ENCODE measurements at places on chromosomes 16 and 17. TPM values are rescaled to one million over a fixed set of nuclear protein-coding genes. Genes with fewer than 3 reads are reported as not detected.

CUEDC1 gene
- total RNA-seq, result 0.90 TPM

KRTAP3-1 gene
- not detected for total RNA-seq

EVI2A gene
- total RNA-seq, result 139 TPM

CACNG5 gene
- total RNA-seq, result not detected

SHISA6 gene
- total RNA-seq, result not detected

TBC1D3D gene
- not detected for total RNA-seq

FNDC8 gene
- not detected for total RNA-seq

CD300E gene
- total RNA-seq, result not detected

GRCh38 chr17:9162275-9162985 is 141.1 kb downstream of the NTN1 start:
- DNase-seq, result no peak
- no peak overlapping the region for H3K27ac ChIP-seq
- no peak overlapping the region for H3K4me3 ChIP-seq
- no peaks in the 10 kb centered on the region for H3K4me1 ChIP-seq
- H3K27me3 ChIP-seq, result no peaks in the 10 kb centered on the region

- H3K36me3 ChIP-seq, result peaks cover 22% of the 10 kb centered on the region
- H3K4me3 ChIP-seq, result no peak overlapping the region
- DNase-seq, result no peak
These were observed 51.9 kb upstream of the CACNG3 start for GRCh38 chr16:24204150-24204665.

GRCh38 chr17:78803186-78803845 is 21.2 kb upstream of the CYTH1 start:
- peak; percentile 54 for DNase-seq
- H3K36me3 ChIP-seq, result peaks cover 55% of the 10 kb centered on the region
- H3K4me3 ChIP-seq, result peak overlapping the region; percentile 30
- H3K27ac ChIP-seq, result peak overlapping the region; percentile 31
- no peaks in the 10 kb centered on the region for H3K27me3 ChIP-seq

DNA sequence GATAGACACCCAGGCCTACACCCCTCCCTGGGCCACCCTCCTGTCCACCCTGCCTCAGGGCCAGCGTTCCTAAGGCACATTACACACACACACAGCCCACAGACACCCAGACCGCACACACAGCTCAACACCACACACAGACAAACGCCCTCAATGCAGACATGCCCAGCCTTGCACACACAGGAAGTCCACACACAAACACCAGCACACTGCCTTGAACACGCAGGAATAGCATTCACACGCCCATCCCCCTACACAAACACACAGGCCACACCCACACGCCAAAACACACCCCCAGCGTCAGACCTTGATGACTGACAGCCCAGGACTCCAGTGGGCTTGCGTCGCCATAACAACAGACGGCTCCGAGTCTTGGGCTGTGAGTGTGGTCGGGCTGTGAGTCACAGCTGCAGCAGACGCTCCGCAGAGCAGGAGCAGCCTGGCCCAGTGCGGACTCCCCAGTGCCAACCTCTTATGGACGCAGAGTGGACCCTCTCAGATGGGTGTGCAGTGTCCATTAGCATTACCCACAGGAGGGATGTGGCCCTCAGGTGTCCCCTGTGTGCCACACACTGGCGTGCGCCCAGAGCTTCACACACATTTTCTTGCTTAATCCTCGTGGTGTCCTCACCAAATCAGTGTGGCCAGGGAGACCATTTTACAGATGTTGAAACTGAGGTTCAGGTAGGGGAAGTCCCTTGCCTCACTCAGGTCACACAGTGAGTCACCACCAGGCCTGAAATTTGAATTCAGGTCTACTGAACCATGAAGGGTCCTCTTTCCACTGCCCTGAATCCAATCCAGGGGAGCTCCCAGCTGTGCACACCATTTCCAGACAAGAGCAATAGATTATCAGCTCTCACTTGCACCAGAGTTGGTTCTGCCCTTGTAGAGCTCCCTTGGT is 17.8 kb upstream of the RAI1 start:
- no peaks in the 10 kb centered on the region for H3K36me3 ChIP-seq
- H3K4me1 ChIP-seq, result peaks cover 13% of the 10 kb centered on the region
- no peak overlapping the region for H3K27ac ChIP-seq
- H3K4me3 ChIP-seq, result no peak overlapping the region
- H3K27me3 ChIP-seq, result no peaks in the 10 kb centered on the region

DNA sequence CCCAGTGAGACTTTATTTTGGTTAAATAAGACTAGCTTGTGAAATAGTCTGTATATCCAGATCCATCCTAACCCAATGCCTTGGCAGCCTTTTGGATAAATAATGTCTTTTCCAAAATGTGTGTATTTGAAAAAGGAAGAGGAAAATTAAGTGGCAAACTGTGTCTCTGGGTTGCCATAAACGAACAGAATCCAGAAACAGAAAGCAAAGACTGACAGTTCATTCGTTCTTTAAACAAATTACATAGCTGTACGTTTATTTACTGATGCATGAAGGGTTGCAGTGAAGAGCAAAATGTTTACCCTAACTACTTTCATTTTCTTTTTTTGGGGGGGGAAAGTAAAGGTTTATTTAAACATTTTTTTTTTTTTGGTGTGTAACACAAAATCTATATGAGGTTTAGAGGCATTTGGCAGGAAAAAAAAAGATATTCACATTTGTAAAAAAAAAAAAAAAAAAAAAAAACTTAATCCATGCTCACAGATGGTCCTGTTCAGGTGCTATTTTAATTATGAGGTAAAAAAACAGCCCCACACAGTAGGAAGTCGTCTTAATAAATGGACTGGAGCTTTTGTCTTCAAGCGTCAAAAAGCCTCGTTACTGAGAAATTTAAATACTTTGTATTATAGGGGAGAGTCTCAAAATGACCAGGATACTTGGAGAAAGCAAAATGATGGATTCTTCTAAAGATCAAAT is 245.9 kb downstream of the FTO start:
- H3K4me1 ChIP-seq, result peaks cover 8% of the 10 kb centered on the region
- H3K4me3 ChIP-seq, result no peak overlapping the region
- no peaks in the 10 kb centered on the region for H3K36me3 ChIP-seq
- H3K27me3 ChIP-seq, result no peaks in the 10 kb centered on the region
- no peak for DNase-seq
- H3K27ac ChIP-seq, result no peak overlapping the region

DNA sequence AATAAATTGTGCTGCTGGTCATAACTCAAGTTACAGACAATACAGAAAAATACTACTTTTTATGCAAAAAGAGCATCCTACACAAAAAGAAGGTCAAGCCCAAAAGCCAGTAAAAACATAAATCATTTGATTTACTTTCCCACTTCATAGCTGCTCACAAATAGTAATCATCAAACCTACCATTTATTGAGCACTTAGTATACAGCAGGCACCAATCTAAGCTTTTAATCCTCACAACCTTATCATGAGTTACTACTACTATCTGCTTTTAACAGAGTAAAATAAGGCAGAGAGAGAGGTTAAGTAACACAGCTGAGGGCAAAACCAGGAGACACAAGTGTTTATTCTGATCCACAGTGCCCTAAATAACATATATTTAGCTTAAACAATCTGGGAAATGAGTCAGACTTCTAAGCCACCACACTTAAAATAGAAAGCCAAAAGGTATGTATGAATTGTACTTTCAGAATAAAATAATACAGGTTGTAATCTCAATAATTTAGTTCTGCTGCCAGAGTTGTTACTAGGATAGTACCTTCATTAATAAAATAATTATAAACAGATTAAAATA is 1.7 kb upstream of the AARS1 start:
- H3K27ac ChIP-seq, result no peak overlapping the region
- H3K4me3 ChIP-seq, result no peak overlapping the region
- DNase-seq, result no peak

- H3K4me3 ChIP-seq, result no peak overlapping the region
- DNase-seq, result no peak
- no peak overlapping the region for H3K27ac ChIP-seq
- no peaks in the 10 kb centered on the region for H3K27me3 ChIP-seq
These were observed 1.1 kb upstream of the CD19 start for GRCh38 chr16:28930652-28931051.

DNA sequence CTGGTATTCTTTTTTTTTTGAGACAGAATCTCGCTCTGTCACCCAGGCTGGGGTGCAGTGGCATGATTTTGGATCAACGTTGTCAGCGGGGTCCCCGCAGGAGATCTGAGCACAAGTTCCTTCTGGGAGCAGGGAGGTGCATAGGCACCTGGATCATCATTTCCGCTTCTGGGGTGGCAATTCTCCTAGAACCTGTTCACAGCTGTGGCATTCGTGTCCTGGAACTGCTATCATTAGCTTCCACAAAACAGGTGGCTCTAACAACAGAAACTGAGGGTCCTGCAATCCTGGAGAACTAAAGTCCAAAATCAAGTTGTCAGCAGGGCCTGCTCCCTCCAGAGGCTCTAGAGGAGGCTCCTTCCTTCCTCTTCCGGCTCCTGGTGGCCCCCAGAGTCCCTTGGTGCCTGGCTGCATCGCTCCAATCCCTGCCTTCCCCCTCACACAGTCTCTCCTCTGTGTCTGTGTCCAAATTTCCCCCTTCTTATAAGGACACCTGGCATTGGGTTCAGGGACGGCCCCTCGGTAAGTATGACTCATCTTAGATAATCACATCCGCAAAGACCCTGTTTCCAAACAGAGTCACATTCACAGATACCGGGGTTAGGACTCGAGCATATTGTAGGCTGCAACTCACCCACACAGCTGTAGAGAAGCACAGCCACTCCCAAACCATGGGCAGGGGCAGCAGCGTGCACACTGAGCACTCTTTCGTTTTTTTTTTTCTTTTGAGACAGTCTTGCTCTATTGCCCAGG is 43.5 kb upstream of the KLHDC4 start:
- H3K27ac ChIP-seq, result no peak overlapping the region
- peaks cover 17% of the 10 kb centered on the region for H3K4me1 ChIP-seq
- H3K36me3 ChIP-seq, result no peaks in the 10 kb centered on the region
- no peak for DNase-seq
- no peaks in the 10 kb centered on the region for H3K27me3 ChIP-seq
- H3K4me3 ChIP-seq, result no peak overlapping the region

GRCh38 chr17:70344386-70345060 is 175.2 kb downstream of the KCNJ2 start:
- DNase-seq, result no peak
- H3K27ac ChIP-seq, result no peak overlapping the region
- no peaks in the 10 kb centered on the region for H3K27me3 ChIP-seq
- H3K4me1 ChIP-seq, result peaks cover 5% of the 10 kb centered on the region
- H3K4me3 ChIP-seq, result no peak overlapping the region

DNA sequence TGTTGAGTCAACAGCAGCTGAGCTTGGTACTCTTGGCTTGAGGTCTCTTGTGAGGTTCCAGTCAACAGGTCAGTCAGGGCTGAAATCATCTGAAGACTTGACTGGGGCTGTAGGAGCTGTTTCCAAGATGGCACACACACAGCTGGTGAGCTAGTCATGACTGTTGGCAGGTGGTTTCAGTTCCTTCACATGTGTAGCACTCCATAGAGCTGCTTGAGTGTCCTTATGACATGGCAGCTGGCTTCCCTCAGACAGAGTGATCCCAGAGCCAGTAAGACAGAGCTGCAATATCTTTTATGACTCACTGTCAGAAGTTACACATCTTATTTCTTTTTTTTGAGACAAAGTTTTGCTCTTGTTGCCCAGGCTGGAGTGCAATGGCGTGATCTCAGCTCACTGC is 19.5 kb upstream of the GAS7 start:
- no peak overlapping the region for H3K27ac ChIP-seq
- no peaks in the 10 kb centered on the region for H3K36me3 ChIP-seq
- no peak overlapping the region for H3K4me3 ChIP-seq
- no peak for DNase-seq

DNA sequence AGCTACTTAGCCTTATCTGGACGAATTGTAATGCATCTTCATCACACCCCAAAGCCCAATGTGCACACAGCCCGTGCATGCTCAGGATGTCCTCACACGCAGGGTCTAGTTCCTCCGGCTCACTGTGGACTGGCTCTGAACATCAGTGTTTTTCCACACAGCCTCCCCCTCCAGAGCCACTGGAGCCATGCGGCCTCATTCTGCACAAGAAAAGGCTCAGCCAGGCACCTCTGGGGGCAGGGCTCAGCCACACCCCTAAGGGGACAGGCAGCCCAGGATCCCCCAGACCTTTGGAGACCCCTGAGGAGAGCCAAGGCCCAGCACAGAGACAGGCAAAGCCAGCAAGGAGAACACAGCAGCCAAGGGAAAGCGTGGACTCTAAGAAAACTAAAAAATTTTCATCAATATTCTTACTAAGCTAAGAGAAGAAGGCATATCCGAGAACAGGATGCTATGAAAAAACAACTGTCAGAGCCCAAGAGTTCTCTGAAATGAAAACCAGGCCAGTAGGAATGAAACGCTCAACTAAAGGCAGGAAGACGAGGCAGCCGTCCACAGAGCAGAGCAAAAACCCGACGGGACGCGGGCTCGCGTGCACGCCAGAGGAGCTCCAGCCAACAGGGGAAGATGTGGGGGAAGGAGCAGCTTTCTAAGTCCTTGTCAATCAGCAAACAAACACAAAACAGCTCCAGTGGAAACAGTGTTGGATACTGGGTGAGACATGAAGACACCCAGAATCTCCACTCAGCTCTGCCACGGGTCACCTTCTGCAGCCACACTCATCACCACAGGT is 34.5 kb downstream of the MAP1LC3B start:
- no peak for DNase-seq
- no peak overlapping the region for H3K4me3 ChIP-seq
- no peaks in the 10 kb centered on the region for H3K4me1 ChIP-seq
- peaks cover 9% of the 10 kb centered on the region for H3K36me3 ChIP-seq
- no peak overlapping the region for H3K27ac ChIP-seq
- no peaks in the 10 kb centered on the region for H3K27me3 ChIP-seq

DNA sequence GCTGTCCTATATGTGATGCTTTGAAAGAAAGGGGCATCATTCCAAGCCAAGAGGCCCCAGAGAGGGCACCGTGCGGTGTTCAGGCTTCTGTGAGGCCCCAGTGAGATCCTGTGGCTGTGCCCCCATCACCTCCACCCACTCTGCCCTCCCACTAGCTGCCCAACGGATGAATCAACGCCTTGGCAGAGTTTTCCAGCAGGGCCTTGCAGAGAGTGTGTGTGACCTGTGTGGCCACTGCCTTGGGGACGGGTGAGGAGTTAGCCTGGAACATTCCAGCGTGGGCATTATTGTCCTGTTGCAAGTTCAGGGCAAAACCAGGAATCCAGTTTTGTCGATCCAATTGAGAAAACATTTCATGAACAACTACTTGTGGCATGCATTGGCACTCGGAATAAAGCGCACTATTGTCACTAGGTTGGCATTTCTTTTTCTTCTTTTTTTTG is 53.7 kb downstream of the SF3B3 start:
- H3K4me1 ChIP-seq, result peaks cover 3% of the 10 kb centered on the region
- peaks cover 16% of the 10 kb centered on the region for H3K36me3 ChIP-seq
- no peak for DNase-seq
- no peaks in the 10 kb centered on the region for H3K27me3 ChIP-seq
- H3K27ac ChIP-seq, result no peak overlapping the region
- H3K4me3 ChIP-seq, result no peak overlapping the region

- peaks cover 5% of the 10 kb centered on the region for H3K36me3 ChIP-seq
- no peaks in the 10 kb centered on the region for H3K4me1 ChIP-seq
- no peak overlapping the region for H3K4me3 ChIP-seq
- no peak for DNase-seq
These were observed 70.6 kb downstream of the KATNIP start for GRCh38 chr16:27620541-27620940.

GRCh38 chr16:11190588-11191560 is 65.1 kb downstream of the SOCS1 start:
- H3K27me3 ChIP-seq, result no peaks in the 10 kb centered on the region
- no peaks in the 10 kb centered on the region for H3K4me1 ChIP-seq
- H3K4me3 ChIP-seq, result no peak overlapping the region
- no peaks in the 10 kb centered on the region for H3K36me3 ChIP-seq
- DNase-seq, result no peak

Measured in CD4-positive, alpha-beta memory T cell (primary cell).